ENCODE measurements at places on chromosomes 13 and 19.

GRCh38 chr13:95221971-95222732 lies 79.1 kb downstream of the ABCC4 start:
- DNase-seq, result no peak

DNA sequence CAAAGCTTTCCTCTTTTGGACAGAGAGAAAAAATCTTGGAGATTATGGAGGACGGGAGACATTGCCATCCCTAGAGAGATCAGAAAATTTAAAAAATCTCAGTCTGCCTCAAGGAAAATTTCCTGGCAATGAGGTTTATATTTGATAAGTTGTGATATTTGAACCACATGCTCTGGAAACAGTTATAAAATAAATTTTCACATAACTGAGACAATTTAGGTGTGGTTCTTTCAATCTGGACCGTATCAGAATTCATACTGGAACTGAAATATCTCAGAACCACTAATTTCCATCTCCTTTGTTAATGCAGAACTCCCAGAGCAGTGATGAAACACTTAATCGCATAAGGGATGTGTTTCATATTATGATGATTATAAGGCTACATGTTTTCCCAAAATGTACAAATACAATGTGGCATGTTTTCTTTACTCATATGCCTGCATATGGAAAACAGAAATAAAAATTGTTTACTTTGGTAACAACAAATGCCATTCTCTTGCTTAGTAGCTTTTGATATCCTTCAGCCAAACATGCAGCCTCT lies 13.7 kb downstream of the UBE2L5 start:
- no peak for DNase-seq

GRCh38 chr19:35879770-35880317 lies 11.5 kb downstream of the APLP1 start:
- peak; percentile 94 for DNase-seq

GRCh38 chr13:113433391-113433916 lies 19.8 kb downstream of the ADPRHL1 start:
- no peak for DNase-seq

GRCh38 chr19:2239173-2239572 lies 2.5 kb downstream of the SF3A2 start:
- DNase-seq, result no peak

DNA sequence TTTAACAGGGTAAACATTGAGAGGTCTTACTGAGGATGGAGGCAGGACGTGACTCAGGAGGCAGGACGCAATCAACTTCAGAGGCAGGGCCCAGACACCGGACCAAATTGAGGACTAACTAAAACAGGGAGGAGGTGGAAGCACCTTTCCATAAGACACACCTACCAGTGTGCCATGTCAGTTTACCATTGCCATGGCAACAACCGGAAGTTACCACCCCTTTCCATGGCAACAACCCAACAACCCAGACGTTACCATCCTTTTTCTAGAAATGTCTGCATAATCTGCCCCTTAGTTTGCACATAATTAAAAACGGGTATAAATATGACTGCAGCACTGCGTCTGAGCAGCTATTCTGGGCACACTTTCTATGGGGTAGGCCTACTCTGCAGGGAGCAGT lies 53.5 kb upstream of the SOX21 start:
- DNase-seq, result no peak

GRCh38 chr13:87677496-87678371 lies 6.6 kb downstream of the SLITRK5 start:
- no peak for DNase-seq

- no peak for DNase-seq
These were observed 2.0 kb downstream of the DNAJC3 start for GRCh38 chr13:95678967-95679366.

- no peak for DNase-seq
These were observed 13.3 kb downstream of the TTYH1 start for GRCh38 chr19:54428323-54429175.

- DNase-seq, result no peak
These were observed 2.3 kb upstream of the ZNF837 start for GRCh38 chr19:58382997-58383603.

DNA sequence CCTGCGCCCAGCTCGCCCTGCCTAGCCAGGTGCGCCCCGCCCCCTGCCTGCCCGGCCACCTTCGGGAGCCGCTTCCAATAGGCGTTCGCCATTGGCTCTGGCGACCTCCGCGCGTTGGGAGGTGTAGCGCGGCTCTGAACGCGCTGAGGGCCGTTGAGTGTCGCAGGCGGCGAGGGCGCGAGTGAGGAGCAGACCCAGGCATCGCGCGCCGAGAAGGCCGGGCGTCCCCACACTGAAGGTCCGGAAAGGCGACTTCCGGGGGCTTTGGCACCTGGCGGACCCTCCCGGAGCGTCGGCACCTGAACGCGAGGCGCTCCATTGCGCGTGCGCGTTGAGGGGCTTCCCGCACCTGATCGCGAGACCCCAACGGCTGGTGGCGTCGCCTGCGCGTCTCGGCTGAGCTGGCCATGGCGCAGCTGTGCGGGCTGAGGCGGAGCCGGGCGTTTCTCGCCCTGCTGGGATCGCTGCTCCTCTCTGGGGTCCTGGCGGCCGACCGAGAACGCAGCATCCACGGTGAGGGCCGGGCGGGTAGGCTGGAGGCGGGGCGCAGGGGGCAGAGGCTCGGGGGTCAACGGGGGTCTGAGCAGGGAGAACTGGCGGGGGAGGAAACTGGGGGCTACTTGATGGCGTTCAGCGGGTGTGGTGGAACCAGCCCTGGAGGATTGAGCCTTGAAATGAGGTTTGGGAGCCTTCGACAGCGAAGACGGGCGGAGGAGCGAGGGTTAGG lies at the start of gene SPINT2:
SPINT2 (plus strand) TSS at position 88 of the 727 bp plus-strand sequence; CDS start at position 408, 320 bp downstream.
- DNase-seq, result no peak

- DNase-seq, result no peak
These were observed 99.7 kb downstream of the PCDH9 start for GRCh38 chr13:67130444-67130843.

DNA sequence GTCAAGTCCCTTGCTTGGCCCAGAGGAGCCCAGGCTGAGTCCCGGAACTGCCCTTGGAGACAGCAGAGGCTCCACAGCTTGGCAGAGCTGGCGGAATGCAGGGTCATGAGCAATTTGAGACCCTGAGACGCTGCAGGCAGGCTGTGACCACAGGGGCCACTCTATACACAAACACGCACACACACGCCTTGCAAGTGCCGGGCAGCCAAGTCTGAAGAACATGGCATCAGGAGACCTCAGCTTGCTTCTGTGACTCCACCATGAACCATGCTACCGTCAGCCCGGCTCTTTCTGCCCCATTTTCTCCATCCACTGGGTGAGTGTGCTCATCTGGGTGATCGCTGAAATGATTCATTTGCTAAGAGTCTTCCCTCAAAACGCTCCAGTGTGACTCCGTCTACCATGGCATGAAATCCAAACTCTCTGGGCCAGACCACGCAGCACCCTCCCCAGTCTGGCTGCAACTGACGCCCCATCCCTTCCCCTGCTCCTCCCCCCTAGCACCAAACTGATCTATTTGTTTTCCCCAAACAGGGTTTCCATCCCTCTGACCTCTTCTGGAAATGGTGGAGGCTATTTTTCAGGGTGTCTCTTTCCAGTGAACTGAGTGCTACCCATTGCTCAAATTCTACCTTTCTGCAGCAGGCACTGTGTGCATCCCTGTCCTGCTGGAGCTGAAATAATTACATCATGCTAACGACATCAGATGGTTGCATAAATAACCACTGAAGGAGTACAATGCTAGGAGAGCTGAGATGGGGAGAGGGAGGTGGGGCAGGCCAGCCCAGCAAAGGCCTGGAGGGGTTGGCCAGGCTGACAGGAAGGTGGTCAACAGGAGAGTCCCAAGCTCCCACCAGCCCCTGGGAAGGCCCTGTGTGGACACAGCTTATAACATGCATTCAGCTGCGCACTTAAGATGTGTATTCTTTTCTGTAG lies 3.1 kb downstream of the CARS2 start:
- peak; percentile 67 for DNase-seq

DNA sequence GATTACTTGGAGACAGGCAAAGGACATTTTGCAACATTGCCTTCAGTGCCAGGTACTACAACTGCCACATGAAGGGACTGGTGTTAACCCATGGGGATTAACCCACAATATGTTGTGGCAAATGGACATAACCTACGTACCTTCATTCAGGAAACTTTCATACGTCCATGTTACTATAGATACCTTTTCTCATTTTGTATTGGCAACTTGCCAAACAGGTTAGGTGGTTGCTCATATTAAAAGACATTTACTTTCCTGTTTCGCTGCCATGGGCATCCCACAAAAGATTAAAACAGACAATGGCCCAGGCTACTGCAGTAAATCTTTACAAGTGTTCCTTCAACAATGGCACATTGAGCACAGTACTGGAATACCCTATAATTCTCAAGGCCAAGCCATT lies 925.3 kb downstream of the SLITRK6 start:
- no peak for DNase-seq

- DNase-seq, result no peak
These were observed 11.9 kb downstream of the EPS8L1 start for GRCh38 chr19:55087542-55087901.

DNA sequence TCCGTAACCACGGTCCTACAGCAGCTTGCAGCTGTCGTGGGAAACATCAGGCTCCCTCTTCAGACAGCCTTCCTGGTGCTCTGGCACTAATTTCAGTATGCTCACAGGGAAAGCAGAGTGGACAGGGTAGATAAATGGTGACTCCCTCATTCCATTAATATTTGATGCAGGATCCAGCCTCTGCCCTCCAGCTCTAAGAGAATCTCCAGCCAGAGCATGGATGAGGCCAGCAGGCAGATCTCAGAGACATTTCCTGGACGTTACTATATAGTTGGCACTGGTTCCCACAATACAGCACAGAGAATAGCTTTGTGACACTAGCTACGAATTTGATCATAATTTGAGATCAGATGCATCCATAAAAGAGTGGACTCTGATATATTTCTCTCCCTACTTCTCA lies 341.4 kb downstream of the LIG4 start:
- no peak for DNase-seq

- DNase-seq, result peak; percentile 89
These were observed 198.4 kb downstream of the COL4A1 start for GRCh38 chr13:110108348-110109139.

DNA sequence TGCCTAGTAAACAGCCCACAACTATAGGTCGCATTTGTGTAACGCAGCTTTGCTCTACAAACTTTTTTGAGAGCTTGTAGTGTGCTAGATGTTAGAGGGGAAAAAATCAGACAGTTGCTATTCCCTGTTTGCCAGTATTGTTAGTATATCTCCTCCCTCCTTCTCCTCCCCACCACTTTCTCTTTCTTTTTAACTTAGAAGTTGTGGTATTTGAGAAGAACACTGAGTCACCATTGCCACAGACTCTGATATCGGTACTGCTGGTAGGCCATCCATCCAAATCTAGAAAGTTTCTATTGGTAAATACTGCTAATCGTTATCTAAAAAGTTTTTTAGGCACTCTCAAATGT lies 666 bp downstream of the POMP start:
- DNase-seq, result no peak

GRCh38 chr13:39531646-39532045 lies 71.3 kb downstream of the LHFPL6 start:
- DNase-seq, result peak; percentile 6

DNA sequence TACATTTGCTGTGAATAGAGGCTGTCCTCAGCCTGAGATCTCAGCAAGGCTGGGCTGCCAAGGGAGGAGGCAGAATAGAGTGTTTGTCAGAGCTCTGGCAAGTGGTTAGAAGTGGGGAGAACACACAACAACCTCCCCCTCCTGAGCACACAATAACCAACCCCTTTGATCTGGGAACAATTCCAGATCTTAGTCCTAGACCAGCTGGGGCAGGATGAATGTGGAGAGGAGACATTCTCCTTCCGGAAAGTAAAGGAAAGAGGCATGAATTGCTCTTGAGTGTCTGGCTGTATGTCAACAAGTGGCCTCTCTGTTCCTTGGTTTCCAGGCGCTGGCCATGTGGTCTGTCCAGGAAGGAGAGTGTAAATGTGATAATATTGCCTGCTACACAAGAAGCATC lies 114.9 kb upstream of the TMTC4 start:
- peak; percentile 38 for DNase-seq

- no peak for DNase-seq
These were observed 10.2 kb downstream of the LCP1 start for GRCh38 chr13:46171739-46172138.

- DNase-seq, result no peak
These were observed 65.1 kb downstream of the TM9SF2 start for GRCh38 chr13:99566125-99567083.

- DNase-seq, result no peak
These were observed 15.7 kb downstream of the ZNF808 start for GRCh38 chr19:52542984-52543664.

DNA sequence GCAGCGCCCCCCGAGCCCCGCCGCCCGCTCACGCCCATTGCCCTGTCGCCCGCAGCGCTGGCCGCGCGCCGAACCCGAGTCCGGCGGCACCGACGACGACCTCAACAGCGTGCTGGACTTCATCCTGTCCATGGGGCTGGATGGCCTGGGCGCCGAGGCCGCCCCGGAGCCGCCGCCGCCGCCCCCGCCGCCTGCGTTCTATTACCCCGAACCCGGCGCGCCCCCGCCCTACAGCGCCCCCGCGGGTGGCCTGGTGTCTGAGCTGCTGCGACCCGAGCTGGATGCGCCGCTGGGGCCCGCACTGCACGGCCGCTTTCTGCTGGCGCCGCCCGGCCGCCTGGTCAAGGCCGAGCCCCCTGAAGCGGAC lies 518 bp downstream of the KLF2 start:
- peak; percentile 53 for DNase-seq

Data from myocyte (in vitro differentiated cells).